DND-41 (cell line): ENCODE measurements at places on chromosomes 16 and 17.

DNA sequence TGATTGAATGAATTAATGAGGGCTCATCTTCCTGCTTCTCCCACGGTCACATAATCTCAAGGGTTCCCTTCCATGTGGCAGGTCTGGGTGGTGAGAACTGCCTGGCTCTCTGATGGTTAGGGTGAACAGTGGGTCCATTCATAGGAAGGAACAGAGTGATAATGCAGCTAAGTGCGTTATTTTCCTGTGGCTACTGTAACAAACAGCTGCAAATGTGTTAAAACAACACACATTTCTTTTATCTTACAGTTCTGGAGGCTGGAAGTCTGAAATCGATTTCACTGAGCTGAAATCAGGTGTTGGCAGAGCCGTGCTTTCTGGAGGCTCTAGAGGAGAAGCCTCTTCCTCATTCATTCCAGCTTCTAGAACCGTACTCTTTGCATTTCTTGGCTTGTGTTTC lies 95.3 kb downstream of the BMERB1 start:
- no peak for DNase-seq

DNA sequence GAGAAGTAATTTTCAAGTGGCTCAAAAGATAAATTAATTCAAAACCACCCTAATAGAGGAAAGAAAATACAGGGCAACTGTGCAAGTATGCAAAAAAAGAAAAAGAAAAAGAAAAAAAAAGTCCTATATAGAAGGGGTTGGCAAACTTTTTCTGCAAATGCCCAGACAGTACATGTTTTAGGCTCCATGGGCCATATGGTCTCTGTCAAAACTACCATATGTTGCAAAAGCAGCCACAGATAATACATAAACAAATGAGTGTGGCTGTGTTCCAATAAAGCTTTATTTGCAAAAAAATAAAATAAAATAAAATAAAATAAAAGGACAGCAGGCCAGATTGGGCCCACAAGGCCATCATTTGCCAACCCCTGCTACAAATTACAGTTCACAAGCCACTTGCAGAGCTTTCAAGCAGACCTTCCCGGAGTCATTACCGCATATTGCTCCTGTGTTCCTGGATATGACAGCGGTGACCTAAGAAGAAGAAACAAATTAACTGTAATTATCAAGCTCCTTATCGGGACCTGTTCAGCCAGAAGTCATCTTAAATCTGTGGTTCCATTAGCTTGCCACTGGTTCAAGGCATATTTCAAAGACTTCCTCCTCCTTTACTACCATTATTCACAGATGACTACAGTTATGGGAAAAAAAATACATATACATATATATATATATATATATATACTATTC lies 15.9 kb downstream of the ZC3H7A start:
- no peak for DNase-seq

DNA sequence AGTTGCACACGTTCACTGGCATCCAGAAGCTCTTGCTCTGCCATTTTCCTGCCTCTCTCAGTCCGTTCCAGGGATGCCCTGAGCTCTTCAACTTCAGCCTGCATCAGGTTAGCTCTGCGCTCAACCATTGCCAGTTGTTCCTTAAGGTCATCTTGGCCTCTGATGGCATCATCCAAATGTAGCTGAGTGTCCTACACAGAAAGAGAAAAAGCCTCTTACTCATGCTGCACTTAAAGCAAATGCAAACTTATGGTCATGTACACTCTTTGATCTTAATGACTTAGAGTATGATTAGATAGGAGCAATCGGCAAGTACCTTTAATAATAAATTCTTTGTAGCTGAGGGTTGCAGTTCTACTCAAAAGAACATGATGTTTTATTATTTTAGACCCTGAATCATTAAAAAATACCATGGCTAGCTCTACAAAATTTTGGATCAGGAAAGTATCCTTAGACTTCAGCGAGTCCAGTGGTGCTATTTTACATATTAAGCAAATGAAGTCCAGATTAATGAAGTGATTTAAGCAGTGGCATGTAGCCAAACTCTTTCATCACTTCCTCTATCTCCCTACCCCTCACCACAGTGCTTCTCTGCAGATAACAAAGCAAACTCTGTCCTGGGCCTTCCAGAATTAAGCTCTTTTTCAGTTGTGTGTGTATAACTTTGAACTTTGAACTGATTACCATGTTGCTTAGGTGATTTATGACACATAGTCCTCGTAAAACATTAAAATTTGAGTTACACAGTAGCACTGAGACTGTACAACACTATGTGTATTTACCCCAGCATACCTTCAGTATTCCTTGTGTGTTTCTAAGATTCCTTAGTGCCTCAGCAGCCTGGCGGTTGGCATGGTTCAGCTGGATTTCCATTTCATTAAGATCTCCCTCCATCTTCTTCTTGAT lies 22.1 kb downstream of the MYH4 start:
- no peak for DNase-seq

- no peak for DNase-seq
Observed at GRCh38 chr16:74721716-74722115, 21.1 kb upstream of the MLKL start.

- DNase-seq = no peak
Observed at GRCh38 chr16:85543536-85543935, 69.6 kb upstream of the GSE1 start.

- DNase-seq = no peak
Observed at GRCh38 chr16:1539720-1540555, 6.5 kb downstream of the TMEM204 start.

GRCh38 chr16:70592106-70592571 lies 54.2 kb upstream of the IL34 start:
- no peak for DNase-seq

DNA sequence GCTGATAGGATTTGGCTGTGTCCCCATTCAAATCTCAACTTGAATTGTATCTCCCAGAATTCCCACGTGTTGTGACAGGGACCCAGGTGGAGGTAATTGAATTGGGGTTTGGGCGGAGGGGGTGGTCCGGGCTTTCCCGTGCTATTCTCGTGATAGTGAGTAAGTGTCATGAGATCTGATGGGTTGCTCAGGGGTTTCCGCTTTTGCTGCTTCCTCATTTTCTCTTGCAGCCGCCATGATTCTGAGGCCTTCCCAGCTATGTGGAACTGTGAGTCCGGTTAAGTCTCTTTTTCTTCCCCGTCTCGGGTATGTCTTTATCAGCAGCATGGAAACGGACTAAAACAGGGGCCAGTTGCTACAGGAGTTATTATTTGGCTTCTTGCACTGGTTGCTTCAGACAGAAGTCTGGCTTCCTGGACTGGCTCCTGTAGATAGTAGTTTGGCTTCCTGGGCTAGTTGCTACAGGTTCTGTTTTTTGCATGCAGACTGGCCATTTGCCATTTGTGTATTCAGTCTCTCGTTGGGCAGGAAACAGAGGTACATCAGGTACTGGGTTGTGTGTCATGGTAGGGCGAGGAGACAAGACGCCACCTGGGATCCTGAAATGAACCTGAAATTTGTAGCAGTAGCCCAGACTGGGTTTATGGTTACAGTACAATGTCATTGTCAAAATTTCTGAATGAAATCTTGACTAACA lies 32.6 kb downstream of the CNTNAP4 start:
- DNase-seq = no peak

DNA sequence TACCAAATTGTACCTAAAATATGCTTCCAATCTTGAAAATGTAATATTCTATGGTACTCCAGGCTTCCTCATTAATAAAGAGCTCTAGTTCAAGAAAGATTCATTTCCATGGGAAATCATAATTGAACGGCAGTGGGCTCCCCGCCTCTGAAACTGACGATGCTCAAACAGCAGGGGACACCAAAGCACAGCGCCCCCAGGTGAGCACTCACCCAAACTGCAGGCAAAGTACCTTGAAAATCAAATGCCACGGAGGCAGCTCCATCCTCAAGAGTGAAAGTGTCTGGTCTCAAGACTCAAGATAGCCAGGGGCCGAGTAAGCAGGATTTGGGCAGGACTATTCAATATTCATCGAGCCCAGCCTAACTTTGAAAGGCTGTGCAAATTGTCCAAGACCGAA lies 217.4 kb upstream of the TNRC6C start:
- DNase-seq = no peak
